ENCODE measurements at places on chromosomes 1 and 21.

- DNase-seq: peak; percentile 43
These were observed 729 bp downstream of the APP start for GRCh38 chr21:26169611-26170470.

GRCh38 chr1:176617881-176618280 is 154.9 kb downstream of the PAPPA2 start:
- DNase-seq: no peak

DNA sequence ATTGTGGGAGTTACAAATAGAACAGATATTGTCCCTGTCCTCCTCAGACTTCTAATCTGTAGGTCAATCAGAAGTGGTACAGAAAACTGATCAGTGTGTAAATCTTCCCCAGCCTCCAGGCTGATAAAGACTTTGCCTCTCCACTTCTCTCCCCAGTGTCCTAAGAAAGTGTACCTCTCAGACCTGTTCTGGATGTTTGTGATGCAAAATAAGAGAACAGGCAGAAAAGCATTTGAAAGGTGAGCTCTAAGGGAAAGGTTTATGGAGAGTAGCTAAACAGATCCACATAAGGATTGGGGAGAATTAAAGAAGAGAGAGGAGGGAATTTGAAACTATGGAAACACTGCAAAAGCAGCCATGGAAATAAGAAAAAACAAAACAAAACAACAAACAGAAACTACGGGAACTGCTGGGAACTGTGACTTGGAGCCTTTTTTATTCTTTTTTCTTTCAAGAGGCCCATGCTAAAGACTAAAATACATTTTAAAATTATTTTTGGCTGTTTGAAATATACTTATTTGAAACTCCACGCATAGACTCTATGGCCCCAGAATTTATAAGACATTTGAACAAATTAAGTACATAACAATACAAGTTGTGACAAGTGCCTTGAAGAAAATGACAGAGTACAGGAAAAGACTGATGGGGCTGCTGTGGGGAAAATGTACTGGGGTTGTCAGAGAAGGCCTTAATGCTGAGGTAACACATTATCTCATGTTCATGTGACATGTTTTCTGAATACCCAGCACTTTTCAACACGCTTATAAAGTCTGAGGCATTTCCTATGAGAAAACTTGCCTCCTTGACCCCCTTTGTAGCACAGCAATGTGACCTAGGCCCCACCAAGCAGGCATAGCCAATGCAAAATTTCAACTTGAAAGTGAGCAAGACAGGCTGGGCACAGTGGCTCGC is 51.2 kb downstream of the TRAF5 start:
- no peak for DNase-seq

- no peak for DNase-seq
These were observed 83.4 kb downstream of the KCND3 start for GRCh38 chr1:111906111-111906510.

DNA sequence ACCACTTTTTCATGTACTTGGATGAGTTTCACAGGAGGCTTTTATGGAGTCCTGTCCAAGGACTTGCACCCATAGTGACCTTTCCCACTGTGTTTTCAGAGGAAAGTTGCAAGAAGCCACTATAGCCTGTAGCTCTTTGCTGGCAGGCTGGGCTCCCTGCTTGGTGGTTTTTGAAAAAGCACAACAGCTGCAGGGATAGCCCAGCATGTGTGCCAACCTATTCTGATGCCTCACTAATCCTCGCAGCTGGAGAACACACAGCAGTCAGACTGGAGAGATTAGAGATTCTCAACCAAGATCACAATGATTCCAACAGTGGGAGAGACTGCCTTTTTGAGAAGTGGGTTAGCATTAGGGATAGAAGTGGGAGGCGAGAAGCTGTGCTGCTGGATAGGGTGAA is 24.1 kb upstream of the ARHGEF11 start:
- DNase-seq: no peak

DNA sequence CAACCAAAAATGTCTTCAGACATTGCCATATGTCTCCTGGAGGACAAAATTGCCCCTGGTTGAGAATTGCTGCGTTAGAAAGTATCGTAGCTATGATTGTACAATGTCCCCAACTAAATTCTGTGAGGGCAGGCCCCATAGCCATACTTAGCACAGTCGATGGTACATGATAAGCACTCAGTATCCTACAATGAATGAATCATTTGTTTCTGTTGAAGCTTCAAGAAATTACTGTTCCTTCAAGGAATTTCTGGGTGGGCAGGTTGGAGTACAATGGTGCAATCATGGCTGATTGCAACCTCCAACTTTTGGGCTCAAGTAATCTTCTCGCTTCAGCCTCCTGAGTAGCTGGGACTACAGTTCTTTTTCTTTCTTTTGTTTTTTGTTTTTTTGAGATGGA is 4.7 kb downstream of the CAP1 start:
- DNase-seq: no peak
